ENCODE measurements at places on chromosomes 7 and 10.

DNA sequence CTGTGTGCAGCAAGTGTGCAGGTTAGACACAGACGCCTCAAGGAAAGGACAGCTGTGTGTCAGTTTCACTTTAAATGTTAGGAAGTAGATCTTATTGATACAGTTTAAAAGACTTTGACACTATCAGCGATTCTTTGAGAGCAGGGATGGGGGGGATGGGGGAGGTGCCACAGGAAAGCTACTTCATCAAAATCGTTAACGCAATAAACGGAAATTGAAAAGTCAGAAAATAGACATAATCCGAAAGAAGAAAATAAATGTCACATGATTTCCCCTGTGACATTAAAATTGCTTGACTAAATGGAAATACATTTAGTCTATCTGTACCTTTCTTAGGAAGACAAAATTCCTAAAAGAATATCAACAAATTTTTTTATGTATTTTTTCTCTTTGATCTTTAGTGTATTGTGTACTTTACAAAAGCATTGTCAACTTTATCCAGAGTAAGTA is 476 bp upstream of the ZNF33B start:
- DNase-seq = no peak

DNA sequence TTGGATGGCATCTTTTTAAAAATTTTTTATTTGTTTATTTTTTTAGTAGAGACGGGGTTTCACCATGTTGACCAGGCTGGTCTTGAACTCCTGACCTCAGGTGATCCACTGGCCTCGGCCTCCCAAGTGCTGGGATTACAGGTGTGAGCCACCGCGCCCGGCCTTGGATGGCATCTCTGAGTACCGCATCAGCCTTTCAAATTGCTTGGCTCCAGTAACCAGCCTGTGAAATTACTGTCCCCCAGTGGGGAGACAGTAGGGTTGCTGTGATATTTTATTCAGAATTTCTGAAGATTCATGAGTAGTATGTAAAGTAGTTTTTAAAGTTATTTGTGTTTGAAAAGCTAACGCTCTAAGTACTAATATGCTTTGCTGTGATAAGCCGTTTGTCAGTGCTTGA is 1.2 kb downstream of the NUB1 start:
- no peak for DNase-seq

- no peak for DNase-seq
These were observed 63.1 kb upstream of the ASAH2 start for GRCh38 chr10:50314169-50315071.

DNA sequence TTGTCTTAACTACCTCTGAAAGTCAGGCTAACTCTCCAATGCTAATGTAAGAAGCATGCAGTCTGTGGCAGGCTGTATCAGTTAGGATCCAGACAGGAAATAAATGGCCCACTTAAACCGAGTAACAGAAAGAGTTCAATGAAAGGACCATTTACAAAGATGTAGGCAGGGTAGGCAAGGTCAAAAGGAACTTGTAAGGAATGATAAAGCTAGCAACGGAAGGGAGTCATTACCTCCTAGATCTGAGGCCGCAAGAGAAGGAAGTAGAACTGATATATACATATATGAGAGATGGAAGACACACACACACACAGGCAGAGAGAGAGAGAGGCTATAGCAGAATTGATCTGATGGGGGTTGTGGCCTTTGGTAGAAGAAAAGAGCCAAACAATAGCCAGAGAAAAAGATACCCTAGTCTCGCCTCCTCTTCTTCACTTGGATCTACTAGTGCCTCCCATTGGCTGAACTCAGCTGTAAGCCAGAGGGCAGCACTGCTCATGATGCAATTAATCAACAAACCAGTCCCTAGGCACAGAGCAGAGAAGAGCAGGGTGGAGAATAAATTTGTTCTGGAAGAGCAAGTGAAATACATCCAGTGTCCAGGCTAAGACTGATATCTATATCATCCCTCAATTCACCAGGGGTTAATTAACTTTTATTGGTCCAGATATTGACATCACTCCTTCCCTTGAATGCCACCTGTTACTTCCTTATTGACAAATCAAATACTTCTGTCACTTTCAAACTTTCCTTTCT is 91.2 kb downstream of the LSMEM1 start:
- no peak for DNase-seq

DNA sequence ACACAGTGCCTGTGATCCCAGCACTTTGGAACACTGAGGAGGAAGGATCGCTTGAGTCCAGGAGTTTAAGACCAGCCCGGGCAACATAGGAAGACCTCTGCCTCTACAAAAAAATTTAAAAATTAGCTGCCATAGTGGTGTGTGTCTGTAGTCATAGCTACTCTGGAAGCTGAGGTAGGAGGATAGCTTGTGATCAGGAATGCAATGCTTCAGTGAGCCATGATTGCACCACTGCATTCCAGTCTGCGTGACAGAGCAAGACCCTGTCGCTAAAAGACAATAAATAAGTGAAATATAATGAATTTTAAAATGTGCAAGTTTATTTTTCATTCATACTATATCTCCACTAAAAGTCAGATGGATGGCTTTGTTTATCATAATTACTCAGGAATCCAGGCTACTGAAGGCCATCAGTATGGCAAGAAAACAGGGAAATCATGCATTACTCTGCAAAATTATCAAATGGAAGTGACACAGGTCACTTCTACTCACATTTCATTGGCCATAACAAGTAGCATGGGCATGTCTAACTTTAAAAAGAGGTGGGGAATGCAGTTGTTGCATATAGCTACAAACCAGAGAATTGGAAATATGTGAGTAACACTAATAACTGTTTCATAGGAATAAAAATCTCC is 32.9 kb upstream of the FAM3C start:
- DNase-seq = no peak

DNA sequence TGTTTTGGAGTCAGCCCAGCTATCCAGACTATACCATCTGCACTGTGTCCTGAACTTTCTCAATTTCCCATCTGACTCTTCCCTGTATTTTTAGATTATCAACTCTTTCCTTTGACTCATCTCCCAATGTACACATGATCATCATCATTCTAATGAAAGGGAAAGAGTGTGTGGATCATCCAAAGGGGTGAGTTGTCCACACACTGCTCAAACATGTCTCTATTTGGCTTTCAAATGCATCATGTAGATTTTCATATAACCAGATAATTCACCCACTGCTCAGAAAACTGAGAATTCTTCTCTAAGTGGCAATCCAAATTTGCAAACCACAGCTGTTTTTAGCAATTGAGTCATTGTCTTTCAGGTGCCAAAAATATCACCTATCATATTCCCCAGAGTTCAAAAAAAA is 190.2 kb upstream of the HPS1 start:
- no peak for DNase-seq

DNA sequence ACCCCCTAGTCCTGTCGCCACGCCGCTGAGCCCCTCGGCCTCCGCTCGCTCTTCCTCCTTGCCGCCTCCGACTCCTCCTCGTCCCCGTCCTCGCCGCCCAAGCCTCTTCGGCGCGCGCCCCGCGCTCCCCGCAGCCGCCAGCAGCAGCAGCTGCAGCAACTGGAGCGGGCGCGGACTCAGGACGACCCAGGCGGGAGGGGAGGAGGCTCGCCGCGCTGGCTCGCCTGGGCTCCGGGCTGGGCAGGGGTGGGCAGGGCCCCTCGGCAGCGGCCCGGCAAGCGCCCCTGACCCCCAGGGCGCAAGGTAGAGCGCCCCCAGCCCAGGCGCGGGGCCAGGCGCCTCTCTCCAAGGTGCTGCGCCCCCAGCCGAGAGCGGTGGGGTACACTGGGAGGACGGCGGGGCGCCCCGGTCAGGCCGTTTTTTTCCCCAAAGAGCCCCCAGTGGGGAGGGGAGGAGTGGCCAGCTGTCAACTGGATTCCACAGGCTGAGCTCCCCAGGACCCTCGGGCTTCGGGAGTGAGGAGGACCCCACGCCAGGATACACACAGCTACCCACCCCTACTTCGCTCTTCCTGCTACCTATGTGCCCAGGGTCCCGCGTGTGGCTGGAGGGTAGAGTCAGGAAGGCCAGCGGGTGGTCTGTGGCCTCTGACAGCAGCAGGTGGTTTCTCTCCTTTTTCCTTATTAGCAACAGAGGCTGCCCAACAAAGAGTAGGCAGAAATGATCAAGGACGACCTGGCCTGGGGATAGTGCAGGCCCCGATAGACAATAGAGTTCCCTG is 903 bp upstream of the KCNMA1 start:
- DNase-seq = peak; percentile 13

GRCh38 chr7:155858521-155859061 is 46.3 kb upstream of the SHH start:
- DNase-seq = no peak

DNA sequence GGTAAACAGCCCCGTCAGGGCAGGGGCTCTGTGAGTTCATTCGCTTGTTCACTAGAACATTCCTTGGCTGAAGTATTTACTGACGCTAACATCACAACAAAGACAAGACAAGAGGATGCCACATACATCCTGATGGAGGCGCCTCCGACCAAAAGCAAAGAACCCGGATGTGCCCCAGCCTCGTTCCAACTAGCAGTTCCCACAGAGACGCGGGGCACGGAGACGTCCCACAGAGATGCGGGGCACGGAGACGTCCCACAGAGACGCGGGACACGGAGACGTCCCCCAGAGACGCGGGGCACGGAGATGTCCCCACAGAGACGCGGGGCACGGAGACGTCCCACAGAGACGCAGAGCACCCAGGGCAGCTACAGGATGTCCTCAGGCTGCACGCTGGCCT is 35.4 kb upstream of the CFAP46 start:
- no peak for DNase-seq

DNA sequence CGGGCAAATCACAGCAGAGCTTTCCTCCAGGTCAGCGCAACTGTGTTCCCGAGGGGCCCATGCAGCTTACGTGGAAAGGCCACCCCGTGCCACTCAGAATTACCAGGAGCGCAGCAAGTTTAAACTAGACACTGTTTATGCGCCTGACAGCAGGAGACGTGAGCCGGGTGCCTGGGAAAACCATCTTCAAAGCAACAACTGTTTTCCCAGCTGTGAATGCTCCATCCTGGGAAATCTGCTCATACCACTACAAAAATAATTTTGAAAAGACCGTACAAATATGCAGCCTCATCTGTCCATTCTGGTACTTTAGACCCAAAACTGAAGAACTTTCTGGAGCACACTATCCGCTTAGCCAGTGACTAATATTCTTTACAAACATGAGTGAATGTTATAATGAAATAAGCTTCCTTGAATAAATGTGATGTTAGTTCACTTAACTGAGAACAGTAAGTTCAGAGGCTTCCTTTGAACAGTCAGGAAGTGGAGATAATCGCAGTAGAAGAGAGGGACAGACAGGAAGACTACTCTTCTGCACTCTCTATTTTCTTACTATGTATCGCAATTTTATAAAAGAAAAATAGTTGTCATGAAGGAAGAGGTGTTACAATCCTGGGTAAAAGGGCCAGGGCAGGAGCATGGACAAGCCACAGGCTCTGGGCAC is 16.7 kb downstream of the GPER1 start:
- DNase-seq = no peak

GRCh38 chr10:5546891-5547680 is 22.3 kb downstream of the CALML3 start:
- DNase-seq = no peak

DNA sequence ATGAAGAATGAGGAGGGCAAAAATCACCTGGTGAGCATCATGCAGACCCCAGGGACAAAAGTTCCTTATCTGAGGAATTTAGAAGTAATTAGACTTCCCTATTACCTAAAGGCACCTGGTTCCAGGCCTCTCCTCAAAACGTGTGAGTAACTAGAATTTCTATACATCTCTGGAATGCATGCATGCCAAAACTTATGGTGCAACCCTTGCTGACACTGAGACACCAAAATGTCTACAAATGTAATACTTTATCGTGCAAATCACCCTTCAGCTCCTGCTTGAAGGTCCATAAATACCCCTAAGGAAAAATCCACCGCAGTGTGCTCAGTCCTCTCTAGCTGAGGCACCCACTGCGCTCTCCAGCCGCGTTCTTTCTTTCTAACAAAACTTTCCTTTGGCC is 84.2 kb downstream of the PAXIP1 start:
- no peak for DNase-seq

GRCh38 chr10:94042001-94042833 is 48.5 kb downstream of the PLCE1 start:
- DNase-seq = no peak

DNA sequence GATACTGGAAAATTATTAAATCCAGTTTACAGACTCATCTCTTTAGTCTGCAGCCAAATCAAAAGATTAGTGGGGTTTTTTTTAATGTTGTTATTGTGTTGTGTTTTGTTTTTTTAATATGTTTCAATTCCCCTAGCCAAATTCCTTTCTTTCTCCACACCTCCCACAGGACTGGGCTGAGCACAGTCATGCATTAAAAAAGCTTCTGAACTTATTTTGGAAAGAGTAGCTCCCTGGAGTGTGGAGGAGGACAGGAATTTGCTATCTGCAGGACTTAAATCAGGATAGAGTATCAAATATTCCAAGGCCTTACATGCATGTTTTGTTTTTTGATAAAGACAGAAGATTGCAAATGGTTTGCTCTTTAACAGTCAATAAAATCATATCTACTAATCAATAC is 90.7 kb downstream of the GNAI1 start:
- DNase-seq = no peak

GRCh38 chr7:84949501-84949900 is 237.4 kb downstream of the SEMA3D start:
- no peak for DNase-seq

GRCh38 chr10:34941471-34942357 is 126.6 kb upstream of the PARD3 start:
- no peak for DNase-seq

DNA sequence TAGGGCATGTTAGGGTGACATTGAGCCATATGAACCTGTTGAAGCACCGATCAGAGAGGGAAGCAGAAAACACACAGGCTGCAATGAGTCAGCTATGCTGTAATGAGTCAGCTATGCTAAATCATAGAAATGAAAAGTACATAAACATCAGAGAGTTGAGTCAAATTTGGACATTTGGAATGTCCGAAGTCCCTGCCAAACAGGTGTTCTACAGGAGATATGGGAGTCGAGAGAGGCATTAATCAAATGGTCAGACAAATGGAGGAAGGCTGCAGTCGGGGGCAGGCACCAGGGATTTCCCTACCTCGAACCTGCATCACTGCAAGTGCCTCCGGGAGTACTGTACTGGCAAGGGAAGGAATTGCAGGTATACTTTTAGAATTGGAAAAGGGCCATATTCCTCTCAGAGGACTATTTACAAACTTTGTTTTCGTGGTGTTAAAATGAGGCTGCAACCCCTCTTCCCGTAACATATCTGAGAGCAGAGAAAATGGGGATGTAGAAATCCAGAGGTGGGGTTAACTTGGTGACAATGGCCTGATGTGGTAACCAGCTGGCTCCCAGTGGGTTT is 8.8 kb upstream of the ZC3HAV1 start:
- DNase-seq = no peak

DNA sequence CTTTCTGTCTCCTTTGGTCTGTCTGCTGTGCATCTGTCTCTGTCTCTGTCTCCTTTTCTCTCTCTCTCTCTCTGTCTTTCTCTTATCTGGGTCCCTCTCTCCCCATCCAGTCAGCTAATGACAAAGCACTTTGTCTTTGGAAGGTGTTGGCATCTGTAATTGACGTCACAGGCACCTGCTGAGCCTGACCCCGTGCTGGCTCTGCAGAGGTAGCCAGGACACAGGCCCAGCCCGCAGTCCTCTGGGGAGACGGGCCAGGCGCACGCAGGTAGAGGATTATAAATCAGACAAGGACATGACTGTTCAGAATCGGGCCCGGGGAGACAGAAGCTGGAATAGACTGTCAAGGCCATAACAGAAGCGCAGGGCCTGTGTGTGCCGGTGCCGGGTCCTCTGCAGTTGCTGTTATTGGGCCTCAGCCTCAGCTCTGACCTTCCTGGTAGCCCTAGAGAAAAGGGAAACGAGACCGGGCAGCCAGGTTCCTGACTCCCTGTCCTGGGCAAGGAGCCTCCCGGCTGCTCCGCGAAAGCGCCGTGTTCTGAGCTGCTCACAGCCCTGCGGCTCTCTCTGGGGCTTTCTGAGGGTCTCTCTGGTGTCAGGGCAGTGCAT is 10.7 kb upstream of the PSMG3 start:
- DNase-seq = no peak

Measured in stimulated activated naive CD8-positive, alpha-beta T cell treated with anti-CD3 and anti-CD28 coated beads, Interleukin-15, Interleukin-2, amounts not matched to agents 100 U/mL and 50 U/mL, for 24 hours (primary cell).